ENCODE measurements at places on chromosomes 7 and 10. TPM values are rescaled to one million over a fixed set of nuclear protein-coding genes. Genes with fewer than 3 reads are reported as not detected.

C7orf33 gene
- total RNA-seq, result not detected

SUN3 gene
- not detected for total RNA-seq

NUTM2D gene
- total RNA-seq, result 0.62 TPM

FAM237B gene
- total RNA-seq, result 0.22 TPM

PPP1R17 gene
- not detected for total RNA-seq

C10orf62 gene
- total RNA-seq, result 0.11 TPM

TRUB1 gene
- total RNA-seq, result 36.6 TPM

RNF148 gene
- 0.66 TPM for total RNA-seq

SCART1 gene
- total RNA-seq, result 4.2 TPM

GARIN1A gene
- total RNA-seq, result 0.33 TPM

PDE6C gene
- not detected for total RNA-seq
